T47D (cell line): ENCODE measurements at places on chromosomes 1 and 21.

DNA sequence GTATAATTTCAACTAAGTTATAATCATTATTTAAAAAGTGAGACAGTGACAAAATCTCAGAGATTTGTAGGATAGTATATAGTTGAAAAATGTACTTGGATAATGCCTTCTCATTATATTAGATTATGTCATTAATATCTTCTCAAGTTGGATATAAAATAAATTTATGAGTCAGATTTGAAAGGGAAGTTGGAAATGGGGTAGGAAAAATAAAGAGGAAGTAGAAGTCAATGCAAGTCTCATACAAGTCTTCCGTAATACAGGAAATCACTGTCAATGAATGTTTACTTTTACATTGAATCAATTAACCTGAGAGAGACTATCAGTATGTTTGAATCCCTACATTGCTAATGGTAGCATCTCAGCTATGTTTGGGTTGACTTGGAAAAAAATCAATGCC is 16.2 kb upstream of the RNPC3 start:
- DNase-seq, result no peak

GRCh38 chr1:71364236-71364635 is 283.4 kb upstream of the ZRANB2 start:
- no peak for DNase-seq

DNA sequence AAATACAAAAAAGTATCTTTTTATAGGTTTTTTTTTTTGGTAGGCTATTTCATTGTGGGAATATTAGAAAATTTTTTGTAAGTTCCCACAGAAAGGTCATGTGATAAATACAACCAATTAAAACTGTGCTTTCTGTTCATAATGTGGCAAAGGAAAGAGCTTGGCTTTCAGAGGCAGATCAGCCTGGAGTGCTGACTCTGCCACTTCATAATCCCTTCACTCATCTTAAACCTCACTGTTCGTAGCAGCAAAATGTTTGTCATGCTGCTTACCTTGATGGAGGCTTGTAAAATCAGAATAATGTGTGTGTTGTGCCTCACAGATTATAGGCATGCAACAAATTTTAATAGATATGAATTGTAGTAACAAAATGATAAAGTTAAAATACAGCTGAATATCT is 176.8 kb downstream of the ZP4 start:
- DNase-seq, result no peak

GRCh38 chr1:157404063-157404501 is 148.2 kb downstream of the FCRL5 start:
- DNase-seq, result no peak
